Caudate nucleus (tissue), 63 donors: ENCODE measurements at places on chromosomes 4 and X.

DNA sequence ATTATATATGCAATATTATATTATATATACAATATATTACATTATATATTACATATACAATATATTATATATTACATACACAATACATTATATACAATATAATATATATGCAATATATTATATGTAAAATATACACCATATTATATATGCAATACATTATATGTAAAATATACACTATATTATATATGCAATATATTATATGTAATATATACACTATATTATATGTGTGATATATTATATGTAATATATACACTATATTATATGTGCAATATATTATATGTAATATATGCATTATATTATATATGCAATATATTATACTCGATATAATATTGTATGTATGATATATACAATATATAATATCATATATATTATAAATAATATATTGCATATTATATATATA lies 457.4 kb downstream of the SMARCA1 start:
- no peak for DNase-seq

DNA sequence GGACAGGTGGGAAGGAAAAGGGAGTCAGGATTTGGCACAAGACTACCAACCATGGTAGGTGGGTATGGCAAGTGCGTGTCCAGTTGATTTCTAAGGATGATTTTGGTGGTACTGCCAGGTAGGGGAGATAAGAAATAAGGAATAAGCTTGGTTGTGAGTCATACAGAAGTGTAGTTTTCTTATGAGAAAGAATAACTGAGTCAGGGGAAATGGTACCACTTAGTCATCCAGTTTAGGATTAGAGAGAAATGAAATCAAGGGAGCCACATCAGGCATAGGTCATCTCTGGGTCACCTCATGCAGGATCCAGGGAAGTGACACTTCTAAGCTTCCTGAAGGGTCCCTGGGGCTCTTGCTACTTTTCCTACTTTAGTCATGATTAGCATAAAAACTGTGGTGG lies 107.1 kb upstream of the C1GALT1C1 start:
- no peak for DNase-seq

GRCh38 chr4:87363552-87363951 lies 27.4 kb downstream of the HSD17B11 start:
- no peak for DNase-seq

GRCh38 chr4:140150886-140151698 lies 2.9 kb downstream of the MAML3 start:
- peak; percentile 28 for DNase-seq

DNA sequence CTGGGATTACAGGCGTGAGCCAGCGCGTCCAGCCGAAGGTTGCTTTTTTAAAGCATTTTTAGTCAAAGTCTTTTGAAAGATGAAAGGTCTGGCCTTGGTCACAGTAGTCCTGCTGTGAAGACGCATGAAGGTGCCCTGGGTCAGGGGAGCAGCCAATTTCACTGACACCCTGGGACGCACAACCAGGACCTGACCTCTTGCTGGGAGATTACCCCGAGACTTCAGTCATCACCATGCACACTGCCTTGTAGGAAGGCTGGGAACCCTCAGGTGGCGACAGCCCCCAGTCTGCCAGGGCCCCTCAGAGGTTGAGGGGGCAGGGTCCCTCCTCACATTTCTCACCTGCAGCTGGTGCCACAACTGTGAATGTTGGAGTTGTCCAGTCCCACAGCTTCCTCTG lies 53.2 kb downstream of the CPLX1 start:
- no peak for DNase-seq

DNA sequence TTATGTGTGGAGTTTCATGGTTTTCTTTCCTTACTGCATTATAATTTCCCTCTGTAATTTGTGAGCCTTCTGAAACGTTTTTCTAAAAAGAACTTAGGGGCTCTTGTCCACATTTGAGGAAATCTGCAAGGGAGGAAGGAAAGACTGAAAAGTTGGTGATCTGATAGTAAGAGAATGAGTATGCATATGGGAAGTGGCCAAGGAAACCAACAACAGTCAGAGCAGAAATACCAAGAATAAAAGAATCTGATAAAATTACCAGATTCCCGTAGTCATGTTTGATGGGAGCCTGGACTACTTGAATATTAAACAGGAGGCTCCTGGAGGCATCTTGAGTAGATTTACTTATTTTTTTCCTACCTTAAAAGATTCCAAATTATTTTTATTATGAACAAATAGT lies 50.1 kb downstream of the MEPE start:
- no peak for DNase-seq

DNA sequence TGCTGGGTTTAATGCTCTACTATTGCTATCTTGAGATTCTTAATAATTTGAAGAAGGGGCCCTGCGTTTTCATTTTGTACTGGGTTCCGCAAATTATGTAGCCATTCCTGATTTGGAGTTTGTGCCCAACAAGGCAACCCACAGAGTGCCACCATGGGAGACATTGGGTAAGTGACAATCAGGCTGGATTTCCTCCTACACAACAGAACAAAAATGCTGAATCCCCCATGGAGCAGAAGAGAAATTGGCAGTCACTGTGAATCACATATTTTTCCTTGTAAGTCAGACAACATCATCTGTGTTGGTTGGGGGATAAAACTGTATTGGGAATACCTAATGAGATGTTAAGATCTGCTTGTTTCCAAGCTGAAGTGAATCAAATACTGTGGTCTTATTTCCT lies 80.9 kb downstream of the CNGA2 start:
- no peak for DNase-seq

- no peak for DNase-seq
These were observed 3.8 kb downstream of the ZFX start for GRCh38 chrX:24153178-24153795.

GRCh38 chr4:180557348-180557747 lies 1685.9 kb upstream of the TENM3 start:
- no peak for DNase-seq

- no peak for DNase-seq
These were observed 115.2 kb downstream of the NAA11 start for GRCh38 chr4:79210636-79211049.

GRCh38 chr4:1900087-1900433 lies 28.9 kb downstream of the NSD2 start:
- DNase-seq, result no peak

DNA sequence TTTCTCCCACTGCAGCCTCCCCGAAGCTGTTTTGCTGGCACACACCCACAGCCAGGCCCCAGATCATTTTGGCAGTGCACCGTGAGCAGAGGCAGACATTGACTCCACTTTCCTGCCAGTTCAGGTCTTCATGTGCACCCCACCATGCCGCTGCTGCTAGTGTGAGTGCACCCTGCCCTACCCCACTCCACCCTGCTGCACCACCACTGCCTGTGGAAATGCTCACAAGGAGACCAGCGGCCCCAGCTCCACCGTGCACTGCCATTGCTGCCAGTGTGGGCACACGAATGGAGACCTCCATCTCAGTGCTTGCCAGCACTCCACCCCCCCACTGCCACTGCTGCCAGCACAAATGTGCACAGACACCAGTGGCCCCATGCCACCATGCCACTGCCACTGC lies 277.6 kb upstream of the ZC4H2 start:
- no peak for DNase-seq

DNA sequence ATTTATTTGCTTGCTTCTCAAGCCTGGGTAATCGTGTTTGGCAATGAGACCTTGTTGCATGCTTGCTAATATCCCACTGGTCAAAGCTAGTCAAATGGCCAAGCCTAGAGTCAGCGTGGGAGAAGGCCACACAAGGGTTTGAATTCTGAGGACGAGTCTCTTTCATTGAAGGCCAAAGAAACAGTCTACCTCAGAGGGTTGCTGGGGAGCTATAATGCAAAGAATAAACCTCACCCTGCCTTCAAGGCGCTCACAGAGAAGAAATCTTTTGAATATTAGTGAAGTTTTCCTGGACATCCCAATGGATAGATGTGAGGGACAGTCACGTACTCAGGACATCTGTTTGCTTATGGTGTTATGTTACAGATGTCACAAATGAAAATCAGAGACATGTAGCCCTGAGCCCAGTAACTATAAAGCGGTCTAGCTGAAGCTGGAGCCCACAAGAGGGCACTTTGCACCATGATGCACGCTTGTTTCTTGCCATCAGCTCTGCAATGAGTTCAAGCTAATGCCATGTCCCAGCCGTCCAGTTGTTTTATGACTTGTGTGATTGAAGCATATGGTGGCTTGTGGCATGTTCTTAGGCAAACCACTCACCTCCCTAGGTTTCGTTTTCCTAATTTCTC lies 1.1 kb upstream of the TLR3 start:
- DNase-seq, result peak; percentile 2

DNA sequence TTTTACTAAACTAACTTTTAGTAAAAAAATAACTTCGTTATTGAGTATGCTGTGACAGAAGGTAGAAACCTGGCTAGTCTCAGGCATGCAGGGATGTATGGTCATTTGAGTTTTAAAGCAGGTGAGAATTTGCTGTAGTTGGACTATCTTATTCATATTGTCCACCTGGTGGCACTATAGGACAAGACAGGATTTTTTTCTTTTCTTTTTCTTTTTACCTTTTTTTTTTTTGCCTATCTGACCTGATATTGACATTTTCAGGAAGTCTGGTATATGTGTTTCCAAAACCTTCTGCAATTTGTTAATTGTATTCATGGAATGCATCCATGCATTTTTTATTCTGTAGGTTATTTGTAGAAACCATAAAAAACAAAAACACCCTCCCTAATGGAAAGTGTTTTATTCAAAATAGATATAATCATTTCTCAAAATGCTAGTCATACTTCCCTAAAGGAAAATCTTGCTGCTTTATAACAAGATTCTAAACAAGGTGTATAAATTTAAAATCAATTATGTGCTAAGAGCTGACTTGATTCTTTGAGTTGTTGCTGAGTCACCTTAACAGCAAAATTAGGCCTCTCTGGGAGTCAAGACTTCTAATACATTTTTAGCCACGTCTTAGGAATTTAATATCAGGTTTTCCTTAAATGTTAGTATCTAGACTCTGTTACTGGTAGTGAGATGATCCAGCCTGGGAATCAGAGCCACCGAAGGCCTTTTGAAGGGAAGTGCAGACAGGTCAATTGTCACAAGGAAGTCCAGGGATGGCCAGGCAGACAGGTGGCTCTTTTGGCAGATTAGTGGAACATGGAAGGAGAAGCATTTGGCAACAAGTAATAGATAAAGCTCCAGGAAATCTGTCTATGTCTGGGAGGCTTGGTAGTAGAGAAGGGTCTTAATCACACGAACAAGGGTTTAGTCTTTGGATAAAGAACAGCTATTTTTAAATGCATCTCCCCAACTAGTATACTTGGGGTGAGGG lies 201.3 kb upstream of the GNPDA2 start:
- DNase-seq, result no peak

GRCh38 chr4:8694226-8694625 lies 101.7 kb downstream of the CPZ start:
- DNase-seq, result no peak

GRCh38 chr4:81606801-81607501 lies 135.2 kb upstream of the RASGEF1B start:
- DNase-seq, result no peak

GRCh38 chr4:122911588-122911987 lies 10.8 kb downstream of the NUDT6 start:
- DNase-seq, result no peak

GRCh38 chr4:73621357-73621756 lies 1.1 kb upstream of the RASSF6 start:
- no peak for DNase-seq

- no peak for DNase-seq
These were observed 212.6 kb upstream of the RASGEF1B start for GRCh38 chr4:81684352-81684751.

GRCh38 chr4:15961781-15962510 lies 1.0 kb downstream of the FGFBP2 start:
- DNase-seq, result no peak

GRCh38 chr4:114807357-114807756 lies 208.8 kb downstream of the UGT8 start:
- DNase-seq, result no peak

- no peak for DNase-seq
These were observed 160.2 kb upstream of the IGFBP7 start for GRCh38 chr4:57270346-57270745.

- no peak for DNase-seq
These were observed 70.5 kb downstream of the SEC24D start for GRCh38 chr4:118765399-118765798.

- no peak for DNase-seq
These were observed 35.6 kb upstream of the EDA2R start for GRCh38 chrX:66674506-66674905.

DNA sequence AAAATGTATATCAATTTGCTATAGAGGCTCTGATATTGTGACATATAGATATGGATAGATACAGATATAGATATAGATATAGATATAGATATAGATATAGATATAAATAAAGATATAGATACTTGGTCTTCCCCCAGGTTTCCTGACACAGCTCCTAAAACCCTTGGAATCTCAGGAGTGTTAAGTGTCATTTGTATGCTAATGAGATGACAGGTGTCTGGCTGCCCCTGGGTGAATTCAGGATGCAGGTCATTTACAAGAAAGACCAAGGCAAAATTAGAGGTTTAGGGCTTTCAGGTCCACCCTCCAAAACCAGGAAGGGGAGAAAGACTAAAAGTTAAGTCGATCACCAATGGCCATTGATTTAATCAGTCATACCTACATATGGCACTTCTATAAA lies 1034.8 kb downstream of the PDHA2 start:
- no peak for DNase-seq

DNA sequence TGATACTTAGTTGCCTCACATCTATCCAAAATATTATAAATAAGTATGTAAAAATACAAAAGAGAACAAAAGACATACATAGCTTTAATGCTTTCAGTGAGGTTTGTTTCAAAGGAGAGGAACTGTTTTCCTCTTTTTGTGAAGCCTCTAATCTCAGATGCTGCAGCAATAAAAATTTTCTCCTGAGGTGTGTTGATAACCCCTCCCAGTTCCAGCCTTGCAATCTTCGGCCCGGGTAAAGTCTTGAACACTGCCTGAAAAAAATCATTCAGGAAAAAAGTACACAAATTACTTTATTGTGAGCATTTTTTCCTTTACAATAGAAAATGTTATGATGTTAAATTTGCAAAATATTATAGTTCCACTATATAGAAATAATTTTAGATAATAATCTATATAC lies 8.8 kb downstream of the BBS7 start:
- DNase-seq, result no peak

DNA sequence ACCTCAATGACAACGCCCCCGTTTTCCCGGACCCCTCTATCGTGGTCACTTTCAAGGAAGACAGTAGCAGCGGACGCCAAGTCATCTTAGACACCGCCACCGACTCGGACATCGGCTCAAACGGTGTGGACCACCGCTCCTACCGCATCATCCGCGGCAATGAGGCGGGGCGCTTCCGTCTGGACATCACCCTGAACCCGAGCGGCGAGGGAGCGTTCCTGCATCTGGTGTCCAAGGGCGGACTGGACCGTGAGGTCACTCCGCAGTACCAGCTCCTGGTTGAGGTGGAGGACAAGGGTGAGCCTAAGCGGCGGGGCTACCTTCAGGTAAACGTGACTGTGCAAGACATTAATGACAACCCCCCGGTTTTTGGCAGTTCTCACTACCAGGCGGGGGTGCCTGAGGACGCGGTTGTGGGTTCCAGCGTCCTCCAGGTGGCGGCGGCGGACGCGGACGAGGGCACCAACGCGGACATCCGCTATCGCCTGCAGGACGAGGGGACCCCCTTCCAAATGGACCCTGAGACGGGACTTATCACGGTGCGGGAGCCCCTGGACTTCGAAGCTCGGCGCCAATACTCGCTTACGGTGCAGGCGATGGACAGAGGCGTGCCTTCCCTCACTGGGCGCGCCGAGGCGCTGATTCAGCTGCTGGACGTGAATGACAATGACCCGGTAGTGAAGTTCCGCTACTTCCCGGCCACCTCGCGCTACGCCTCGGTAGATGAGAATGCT lies 2.2 kb downstream of the FAT4 start:
- DNase-seq, result peak; percentile 10

GRCh38 chr4:91447168-91447567 lies 856.6 kb upstream of the GRID2 start:
- DNase-seq, result no peak
